ENCODE measurements at places on chromosomes 12 and 14.

GRCh38 chr14:64654246-64654900 is 49.9 kb upstream of the PLEKHG3 start:
- no peak for DNase-seq

DNA sequence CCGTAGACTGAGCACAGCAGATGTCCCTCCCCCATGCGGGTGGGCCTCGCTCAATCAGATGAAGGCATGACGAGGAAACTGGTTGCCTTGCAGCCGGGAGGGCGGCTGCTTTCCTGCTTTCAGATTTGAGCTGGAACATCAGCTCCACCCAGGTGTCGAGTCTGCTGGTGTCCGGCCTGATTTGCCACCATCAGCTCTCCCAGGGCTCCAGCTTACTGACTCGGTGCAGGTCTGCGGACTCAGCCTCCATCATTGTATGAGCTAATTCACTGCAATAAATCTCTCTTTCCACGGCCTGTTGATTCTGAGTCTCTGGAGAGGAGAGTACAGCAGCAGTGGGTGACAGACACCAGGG is 156.2 kb downstream of the KIF26A start:
- DNase-seq = no peak

GRCh38 chr14:30808576-30808975 is 65.8 kb upstream of the COCH start:
- DNase-seq = no peak

GRCh38 chr14:88818018-88818417 is 6.4 kb upstream of the TTC8 start:
- DNase-seq = no peak

GRCh38 chr14:84351646-84352045 is 1178.3 kb upstream of the FLRT2 start:
- no peak for DNase-seq

DNA sequence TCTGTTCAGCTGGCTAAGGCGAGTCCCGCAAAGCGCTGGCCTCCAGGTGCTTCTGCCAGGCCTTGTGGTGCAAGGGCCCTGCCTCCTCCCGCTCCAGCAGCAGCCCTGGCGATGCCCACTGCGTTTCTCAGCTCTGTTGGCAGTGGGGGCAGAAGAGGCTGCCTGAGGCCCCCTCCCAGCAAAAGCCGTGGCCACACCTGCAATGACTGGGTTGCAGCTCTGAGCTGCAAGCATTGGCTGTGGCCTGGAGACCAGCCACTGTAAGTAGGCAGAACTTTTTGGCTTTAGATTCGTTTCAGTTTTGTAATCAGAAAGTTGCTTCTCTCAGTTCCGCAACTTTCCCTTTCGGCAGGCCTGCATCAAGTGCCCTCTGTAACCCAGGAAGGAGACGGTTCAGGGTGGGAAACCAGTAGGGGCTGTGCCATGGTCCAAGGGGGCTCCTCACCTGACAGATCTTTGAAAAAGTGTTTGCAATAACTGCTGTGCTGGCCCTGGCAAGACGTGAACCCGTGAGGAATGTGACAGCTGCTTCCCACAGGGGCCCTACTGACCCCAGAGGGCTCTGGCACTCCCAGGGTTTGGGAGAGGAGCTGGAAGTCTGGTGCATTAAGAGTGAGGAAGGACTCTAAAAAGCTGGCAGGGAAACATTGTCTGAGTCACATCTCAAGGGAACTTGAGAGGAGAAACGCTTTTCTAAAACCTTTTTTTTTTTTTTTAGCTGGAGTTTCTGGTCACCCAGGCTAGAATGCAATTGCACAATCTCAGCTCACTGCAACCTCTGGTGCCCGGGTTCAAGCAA is 54.5 kb upstream of the MAX start:
- DNase-seq = no peak

GRCh38 chr12:132761921-132762583 is 420 bp upstream of the ANKLE2 start:
- DNase-seq = peak; percentile 84

DNA sequence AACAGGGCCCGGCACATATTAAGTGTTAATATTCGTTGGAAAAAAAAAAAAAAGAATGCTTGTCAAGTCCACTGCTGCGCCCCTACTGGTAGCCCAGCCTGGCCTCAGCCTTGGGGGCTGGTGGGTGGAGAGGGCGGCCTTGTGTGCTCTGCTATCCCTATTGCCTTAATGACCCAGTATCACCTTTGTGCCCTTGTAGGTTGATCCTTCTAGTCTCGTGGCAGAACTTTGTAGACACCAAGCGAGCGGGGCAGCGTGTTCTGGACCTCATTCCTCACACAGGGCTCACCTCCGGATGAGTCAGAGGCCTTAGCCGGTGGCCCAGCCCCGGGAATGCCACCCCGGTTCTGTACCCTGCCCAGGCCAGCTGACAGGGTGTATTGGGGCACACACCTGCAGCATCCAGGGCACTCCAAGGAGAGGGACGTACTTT is 1.8 kb upstream of the RCOR1 start:
- no peak for DNase-seq

GRCh38 chr12:58678753-58679152 is 241.6 kb downstream of the LRIG3 start:
- DNase-seq = no peak

- no peak for DNase-seq
These were observed 8.0 kb downstream of the ANO6 start for GRCh38 chr12:45223868-45224267.

DNA sequence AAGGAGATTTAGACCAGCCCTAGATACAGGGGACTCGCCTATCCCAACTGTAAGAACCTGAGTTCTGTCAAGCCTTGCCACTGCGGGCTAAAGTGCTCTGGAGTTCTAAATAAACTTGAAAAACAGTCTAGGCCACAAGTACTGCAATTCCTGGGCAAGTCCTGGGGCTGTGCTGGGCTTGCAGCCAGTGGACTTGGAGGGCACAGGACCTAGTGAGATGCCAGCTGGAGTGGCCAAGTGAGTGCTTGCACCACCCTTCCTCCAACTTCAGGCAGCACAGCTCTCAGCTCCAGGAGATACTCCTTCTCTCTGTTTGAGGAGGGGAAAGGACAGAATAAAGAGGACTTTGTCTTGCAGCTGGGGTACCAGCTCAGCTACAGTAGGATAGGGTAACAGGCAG is 307.6 kb upstream of the FBXO33 start:
- no peak for DNase-seq

DNA sequence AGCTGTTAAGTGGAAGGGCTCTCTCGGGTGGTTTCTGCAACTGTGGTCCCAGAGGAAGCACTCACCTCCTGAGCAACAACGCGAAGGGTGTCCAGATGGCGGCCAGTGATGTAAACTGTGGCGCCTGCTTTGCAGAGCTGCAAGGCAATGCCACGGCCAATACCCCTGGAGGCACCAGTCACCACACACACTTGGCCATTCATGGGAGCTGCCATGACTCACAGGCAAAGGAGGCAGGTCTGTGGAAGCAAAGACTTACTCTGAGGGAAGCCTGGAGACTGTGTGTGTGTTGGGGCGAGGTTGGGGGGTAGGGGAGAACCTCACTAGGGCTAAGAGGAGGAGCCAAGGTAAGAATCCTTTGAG is 707 bp downstream of the DHRS1 start:
- no peak for DNase-seq

GRCh38 chr14:101714394-101714793 is 47.1 kb upstream of the PPP2R5C start:
- no peak for DNase-seq

- no peak for DNase-seq
These were observed 638.8 kb upstream of the NOVA1 start for GRCh38 chr14:27236601-27237000.

- no peak for DNase-seq
These were observed 10.3 kb upstream of the SLCO1B3 start for GRCh38 chr12:20800160-20800559.

DNA sequence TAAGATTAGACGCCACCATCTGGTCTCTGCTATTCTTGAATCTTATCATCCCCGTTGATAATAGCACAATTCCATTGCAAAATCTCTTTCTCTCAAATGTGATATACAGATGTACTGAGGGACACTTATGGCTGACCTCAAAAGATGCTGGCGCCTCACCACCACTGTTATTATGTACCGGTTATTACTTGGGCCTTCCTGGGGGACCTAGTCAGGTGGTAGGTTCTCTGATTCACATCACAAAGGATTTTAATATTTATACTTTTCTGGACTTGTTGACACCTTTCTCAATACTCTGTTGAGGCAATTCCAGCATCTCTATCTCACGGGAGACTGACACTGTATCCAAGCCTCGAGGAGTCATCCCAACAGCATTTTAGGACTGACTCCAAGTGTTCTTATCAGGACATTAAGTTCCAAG is 21.3 kb upstream of the FAM234B start:
- no peak for DNase-seq

DNA sequence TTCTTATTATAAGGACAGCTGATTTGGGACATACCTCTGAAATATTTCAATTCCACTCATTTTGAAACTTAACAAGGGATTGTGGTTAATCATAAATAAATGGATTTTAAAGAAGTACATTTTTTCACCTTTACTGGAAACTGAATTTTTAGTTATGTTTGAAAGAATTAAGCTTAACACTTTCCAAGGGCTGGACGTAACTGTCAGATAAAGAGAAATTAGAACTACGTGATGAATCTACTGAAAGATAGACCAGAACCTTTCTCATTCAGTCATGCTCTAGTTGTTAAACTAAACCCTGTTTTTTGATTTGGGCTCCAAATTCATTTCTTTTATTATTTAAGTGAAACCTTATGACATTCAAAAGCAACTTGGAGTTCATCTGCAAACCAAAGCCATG is 1892.1 kb upstream of the SEL1L start:
- no peak for DNase-seq

DNA sequence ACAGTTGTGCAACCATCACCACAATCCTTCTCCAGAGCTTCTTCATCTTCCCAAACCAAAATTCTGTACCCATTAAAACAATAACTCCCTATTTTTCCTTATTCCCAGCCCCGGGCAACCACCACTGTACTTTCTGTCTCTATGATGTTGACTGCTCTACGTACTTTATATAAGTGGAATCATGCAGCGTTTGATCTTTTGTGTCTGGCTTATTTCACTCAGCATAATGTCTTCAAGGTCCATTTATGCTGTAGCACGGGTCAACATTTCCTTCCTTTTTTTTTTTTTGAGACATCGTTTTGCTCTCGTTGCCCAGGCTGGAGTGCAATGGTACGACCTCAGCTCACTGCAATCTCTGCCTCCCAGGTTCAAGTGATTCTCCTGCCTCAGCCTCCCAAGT is 162.7 kb upstream of the GSC start:
- DNase-seq = no peak

DNA sequence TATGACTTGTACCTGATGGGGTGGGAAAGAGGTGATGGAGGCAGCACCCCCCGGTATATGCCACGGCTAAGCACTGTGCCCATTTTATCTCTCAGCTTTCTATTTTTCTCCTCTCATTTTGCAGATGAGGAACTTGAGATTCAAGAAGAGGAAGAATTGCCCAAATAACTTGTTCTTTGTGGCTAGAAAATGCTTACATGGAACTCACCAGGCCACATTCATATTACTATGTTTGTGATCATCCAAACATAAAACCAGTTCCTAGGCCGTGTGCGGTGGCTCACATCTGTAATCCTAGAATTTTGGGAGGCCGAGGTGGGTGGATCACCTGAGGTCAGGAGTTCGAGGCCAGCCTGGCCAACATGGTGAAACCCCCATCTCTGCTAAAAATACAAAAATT is 14.5 kb upstream of the PSMD9 start:
- no peak for DNase-seq

DNA sequence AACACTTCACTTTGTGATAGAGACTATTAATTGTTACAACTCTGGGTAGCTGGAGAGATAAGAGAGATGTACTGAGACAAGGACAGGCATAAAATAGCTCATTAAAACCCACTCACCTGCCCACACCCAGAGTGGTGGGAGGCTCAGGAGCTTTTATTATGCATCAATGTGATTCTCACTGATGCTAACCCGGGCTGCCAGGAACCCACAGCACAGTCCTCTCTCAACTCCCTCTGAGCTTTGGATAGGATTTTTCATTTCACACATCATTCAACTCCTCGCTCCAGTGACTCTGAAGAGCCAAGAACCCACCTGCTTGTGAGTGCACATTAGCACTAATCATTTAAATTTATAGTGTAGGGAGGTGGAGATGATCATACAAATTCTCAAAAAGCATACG is 827.9 kb downstream of the FLRT2 start:
- no peak for DNase-seq

- no peak for DNase-seq
These were observed at the start of gene BDKRB2 for GRCh38 chr14:96204151-96205058. TSS of gene BDKRB2 (plus strand) at chr14:96204839. CDS start at chr14:96237108, 32,269 bp downstream.
